ENCODE measurements at places on chromosomes 6 and 20.

DNA sequence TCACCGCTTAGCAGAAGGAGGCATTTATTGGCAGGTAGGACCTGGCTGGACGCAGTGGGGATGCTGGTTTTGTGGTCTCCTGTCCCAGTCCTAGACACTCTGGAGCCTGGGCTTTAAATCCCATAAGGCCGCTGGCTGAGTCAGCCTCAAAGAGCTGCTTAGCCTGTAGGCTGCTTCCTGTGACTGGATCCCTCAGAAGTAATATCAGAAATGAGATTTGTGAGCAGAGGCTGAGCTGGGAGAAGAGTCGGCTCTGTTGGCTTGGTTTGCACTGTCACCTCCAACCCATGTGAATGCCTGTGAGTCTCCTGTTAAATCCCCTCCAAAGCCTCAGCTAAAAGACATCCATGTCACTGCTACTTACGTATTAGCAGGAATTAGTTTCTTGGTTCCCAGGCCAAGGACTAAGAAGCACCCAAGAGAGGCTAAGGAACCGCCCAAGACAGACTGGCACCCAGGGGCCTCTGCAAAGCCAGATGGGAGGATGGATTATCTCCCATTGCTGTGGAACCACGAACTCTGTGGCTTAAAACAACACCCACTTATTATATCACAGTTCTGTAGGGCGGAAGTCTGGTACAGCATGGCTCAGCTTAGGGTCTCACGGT, 289.4 kb downstream of the CDC5L start:
- no peaks in the 10 kb centered on the region for H3K36me3 ChIP-seq
- H3K4me1 ChIP-seq, result peaks cover 28% of the 10 kb centered on the region
- no peak overlapping the region for H3K4me3 ChIP-seq
- no peaks in the 10 kb centered on the region for H3K27me3 ChIP-seq
- no peak for DNase-seq

GRCh38 chr6:132972971-132973370, 158.6 kb downstream of the RPS12 start:
- DNase-seq, result no peak
- H3K27ac ChIP-seq, result no peak overlapping the region
- H3K4me3 ChIP-seq, result no peak overlapping the region
- peaks cover 15% of the 10 kb centered on the region for H3K4me1 ChIP-seq
- no peaks in the 10 kb centered on the region for H3K36me3 ChIP-seq

- H3K4me3 ChIP-seq, result no peak overlapping the region
- no peaks in the 10 kb centered on the region for H3K27me3 ChIP-seq
- no peak overlapping the region for H3K27ac ChIP-seq
- no peaks in the 10 kb centered on the region for H3K36me3 ChIP-seq
- H3K4me1 ChIP-seq, result peaks cover 22% of the 10 kb centered on the region
Observed at GRCh38 chr20:63370618-63371187, 9.6 kb upstream of the CHRNA4 start.

GRCh38 chr20:31910071-31910803, 39.8 kb downstream of the TTLL9 start:
- no peaks in the 10 kb centered on the region for H3K36me3 ChIP-seq
- peaks cover 7% of the 10 kb centered on the region for H3K4me1 ChIP-seq
- DNase-seq, result no peak
- H3K27ac ChIP-seq, result no peak overlapping the region

DNA sequence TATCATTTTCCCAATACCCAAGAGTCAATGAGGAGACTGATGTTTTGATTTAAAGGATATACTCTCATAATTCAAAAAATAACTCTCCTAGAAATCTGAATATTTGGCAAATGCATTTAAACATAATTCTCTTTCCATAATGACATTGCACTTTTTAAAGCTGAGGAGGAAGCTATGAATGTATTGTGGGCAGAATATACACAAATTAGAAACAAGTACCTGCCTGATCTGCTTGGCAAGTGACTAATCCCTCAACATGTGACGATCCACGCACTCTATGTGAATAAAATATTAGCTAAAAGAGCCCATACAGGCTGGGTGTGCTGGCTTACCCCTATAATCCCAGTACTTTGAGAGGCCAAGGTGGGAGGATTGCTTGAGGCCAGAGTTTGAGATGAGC, 88.3 kb upstream of the CCDC28A start:
- H3K27me3 ChIP-seq, result peaks cover 2% of the 10 kb centered on the region
- H3K4me3 ChIP-seq, result no peak overlapping the region
- no peak overlapping the region for H3K27ac ChIP-seq
- no peak for DNase-seq
- H3K4me1 ChIP-seq, result no peaks in the 10 kb centered on the region

DNA sequence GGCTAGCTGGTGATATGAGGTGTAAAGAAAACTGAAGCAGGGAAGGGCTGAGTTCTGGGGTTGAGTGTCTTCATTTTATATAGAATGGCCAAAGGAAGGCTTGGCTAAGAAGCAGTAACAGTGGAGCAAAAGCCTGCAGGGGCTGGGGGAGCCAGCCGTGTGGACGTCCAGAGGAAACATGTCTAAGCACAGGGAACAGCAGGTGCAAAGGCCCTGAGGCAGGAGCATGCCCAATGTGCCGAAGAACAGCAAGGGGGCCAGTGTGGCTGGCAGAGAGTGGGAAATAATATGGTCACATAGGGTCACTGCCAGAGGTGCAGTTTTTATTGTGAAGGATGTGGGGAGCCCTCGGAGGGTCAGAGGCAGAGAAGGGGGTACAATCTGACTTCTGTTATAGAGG, 60.5 kb upstream of the KCNG1 start:
- H3K4me1 ChIP-seq, result peaks cover 16% of the 10 kb centered on the region
- peaks cover 42% of the 10 kb centered on the region for H3K27me3 ChIP-seq
- no peak overlapping the region for H3K27ac ChIP-seq
- no peak overlapping the region for H3K4me3 ChIP-seq
- no peaks in the 10 kb centered on the region for H3K36me3 ChIP-seq
- no peak for DNase-seq
